Chondrocyte (in vitro differentiated cells): ENCODE measurements at places on chromosomes 2 and 18. TPM values are rescaled to one million over a fixed set of nuclear protein-coding genes. Genes with fewer than 3 reads are reported as not detected.
A peak's percentile ranks its signal among the peaks of the same experiment; 100 is the strongest.

GRCh38 chr18:1002653-1003178, 98.0 kb downstream of the ADCYAP1 start:
- DNase-seq, result no peak

Gene ZNF2
- 4.5 to 8.0 TPM (median 5.0 TPM) in 3 replicates for total RNA-seq

DNA sequence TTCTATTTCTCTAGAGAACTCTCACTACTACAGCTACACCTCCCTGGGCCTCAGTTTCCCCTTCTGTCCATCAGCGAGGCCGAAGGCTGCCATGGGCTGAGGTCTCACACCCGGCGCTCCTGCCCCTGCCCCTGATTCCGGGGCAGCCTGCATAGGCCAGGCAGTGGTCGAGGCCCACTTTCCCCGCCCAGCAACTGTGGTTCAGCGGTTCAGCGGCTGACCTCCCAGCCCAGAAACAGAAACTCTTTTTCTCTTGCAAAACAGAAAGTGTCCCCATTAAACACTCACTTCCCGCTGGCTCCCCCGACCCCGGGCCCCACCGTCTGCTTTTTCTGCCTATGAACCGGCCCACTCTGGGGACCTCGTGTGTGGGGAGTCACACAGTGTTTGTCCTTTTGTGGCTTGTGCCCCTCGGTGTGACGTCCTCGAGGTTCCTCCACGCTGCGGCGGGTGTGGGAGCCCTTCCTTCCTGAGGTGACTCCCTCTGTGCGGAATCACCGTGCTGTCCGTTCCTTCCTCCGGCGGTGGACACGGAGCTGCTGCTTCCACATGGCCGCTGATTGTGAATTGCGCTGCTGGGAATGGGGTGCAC, 16.0 kb downstream of the PDCD1 start:
- DNase-seq, result no peak

- no peak for DNase-seq
Measured at GRCh38 chr2:113376253-113376912, 61.1 kb upstream of the ZNG1B start.

- DNase-seq, result no peak
Measured at GRCh38 chr2:181203412-181203811, 223.0 kb downstream of the UBE2E3 start.

Gene SERPINB4
- not detected in 3 replicates for total RNA-seq

Gene LYPD6
- total RNA-seq, result 0.46 to 0.82 TPM (median 0.57 TPM) in 3 replicates

- DNase-seq, result no peak
Measured at GRCh38 chr2:142220901-142221300, 90.1 kb upstream of the LRP1B start.

Gene DQX1
- 0.34 TPM in 1 of 3 replicates, not detected in the others for total RNA-seq

Gene CD207
- not detected in 3 replicates for total RNA-seq

GRCh38 chr2:116440104-116440653, 1374.3 kb upstream of the DDX18 start:
- DNase-seq, result no peak

Gene DTNA
- total RNA-seq, result 3.7 to 5.8 TPM (median 3.7 TPM) in 3 replicates

DNA sequence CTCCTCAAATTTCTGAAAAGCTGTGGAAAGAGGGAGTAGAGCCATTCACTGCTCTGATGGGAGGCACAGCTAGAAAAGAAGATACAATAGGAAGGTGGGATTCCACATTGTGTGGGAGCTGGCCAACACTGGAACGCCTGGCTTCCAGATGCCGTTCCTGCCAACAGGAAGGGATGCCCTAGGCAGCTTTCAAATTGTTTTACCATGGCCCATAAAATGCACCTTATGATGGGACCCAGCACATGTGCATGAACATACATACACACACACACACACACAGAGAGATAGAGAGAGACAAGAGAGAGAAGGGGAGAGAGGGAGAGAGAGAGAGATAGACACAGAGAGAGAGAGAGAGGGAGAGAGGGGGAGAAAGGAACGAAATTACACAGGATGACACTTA, 86.1 kb upstream of the BZW1 start:
- no peak for DNase-seq

DNA sequence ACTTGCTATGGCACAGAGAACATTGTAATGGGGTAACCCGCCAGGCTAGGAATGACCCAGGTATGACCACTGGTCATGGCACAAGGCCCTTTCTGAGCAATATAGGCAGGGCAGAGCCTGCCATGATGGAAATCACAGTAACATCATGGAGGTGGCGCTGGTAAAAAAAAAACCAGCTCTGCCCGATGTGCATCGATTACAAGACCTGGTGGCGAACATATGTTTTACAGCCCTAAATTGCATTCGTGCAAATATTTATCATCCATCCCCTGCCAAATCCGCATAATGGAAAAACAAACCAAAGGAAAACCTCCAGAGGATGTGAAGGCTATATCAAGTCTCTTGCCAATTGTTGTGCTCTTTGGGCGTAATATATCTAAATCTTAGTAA, 60.6 kb downstream of the SEMA4F start:
- DNase-seq, result no peak

DNA sequence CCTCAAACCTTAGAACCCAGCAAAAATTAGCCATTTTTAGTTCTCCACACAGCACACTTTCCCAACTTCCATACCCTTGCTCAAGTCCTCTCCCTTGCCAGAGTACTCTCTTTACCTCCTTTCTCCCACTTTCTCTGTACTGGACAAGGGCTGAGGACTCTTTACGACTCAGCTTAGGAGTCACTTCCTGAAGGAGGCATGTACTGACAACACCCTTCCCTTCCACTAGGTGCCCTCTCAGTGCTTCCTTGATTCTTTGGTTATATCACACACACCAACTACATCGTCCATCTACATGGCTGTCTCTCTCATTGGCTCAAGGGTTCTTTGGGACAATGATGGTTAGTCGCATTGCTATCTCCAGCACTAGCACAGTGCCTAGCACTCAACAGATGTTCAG, 5.2 kb upstream of the C18orf63 start:
- no peak for DNase-seq

- DNase-seq, result no peak
Measured at GRCh38 chr2:202721621-202722020, 86.9 kb downstream of the FAM117B start.

Gene OSBPL6
- total RNA-seq, result 6.5 to 10.5 TPM (median 10.3 TPM) in 3 replicates

Gene MC2R
- not detected in 3 replicates for total RNA-seq

Gene CD226
- total RNA-seq, result 0.62 to 1.3 TPM (median 0.82 TPM) in 3 replicates

DNA sequence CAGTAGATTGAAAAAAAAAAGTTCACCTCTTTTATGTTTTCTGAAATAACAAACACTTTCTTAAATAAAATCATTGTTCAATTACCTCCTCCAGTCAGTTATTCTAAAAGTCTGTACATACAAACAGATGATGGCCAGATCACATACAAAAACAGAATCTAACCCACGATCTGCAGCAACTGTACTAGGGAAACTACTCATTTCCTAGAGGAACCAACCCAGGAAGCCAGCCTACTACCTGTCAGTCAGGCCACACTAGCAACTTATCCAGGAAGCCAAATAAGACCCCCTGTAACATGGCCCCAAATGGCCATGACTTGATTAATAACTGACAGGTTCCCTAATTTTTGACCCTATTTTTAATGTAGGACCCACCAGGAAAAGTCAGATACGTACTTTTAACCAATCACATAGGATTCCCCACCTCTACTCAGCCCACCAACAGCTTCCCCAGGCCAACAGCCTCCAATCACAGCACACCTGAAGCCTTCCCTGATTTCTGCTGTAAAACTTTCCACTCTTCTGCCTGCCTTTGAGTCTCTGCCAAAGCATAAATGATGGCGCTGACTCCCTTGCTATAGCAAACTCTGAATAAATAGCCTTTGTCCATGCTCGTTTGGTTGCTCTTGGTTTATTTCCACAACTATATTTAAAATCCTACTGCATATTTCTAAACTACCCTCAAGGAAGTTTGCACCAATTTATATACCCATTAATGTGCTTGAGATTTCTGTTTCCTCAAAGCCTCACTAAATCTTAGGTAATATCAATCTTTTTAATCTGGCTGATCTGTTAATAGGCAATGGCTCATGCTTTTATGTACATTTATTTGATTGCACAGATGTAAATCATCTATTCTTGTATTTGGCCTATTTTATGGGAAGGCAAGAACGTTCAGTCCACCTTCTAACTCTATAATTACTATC, 486.4 kb downstream of the FBXO15 start:
- DNase-seq, result no peak

Gene CHST10
- 9.8 to 11.1 TPM (median 10.8 TPM) in 3 replicates for total RNA-seq

Gene PNO1
- 11.5 to 20.7 TPM (median 12.0 TPM) in 3 replicates for total RNA-seq

GRCh38 chr2:102057502-102058292, 65.9 kb downstream of the IL1R2 start:
- no peak for DNase-seq

- DNase-seq, result no peak
Measured at GRCh38 chr2:152046940-152047339, 51.9 kb downstream of the CACNB4 start.

DNA sequence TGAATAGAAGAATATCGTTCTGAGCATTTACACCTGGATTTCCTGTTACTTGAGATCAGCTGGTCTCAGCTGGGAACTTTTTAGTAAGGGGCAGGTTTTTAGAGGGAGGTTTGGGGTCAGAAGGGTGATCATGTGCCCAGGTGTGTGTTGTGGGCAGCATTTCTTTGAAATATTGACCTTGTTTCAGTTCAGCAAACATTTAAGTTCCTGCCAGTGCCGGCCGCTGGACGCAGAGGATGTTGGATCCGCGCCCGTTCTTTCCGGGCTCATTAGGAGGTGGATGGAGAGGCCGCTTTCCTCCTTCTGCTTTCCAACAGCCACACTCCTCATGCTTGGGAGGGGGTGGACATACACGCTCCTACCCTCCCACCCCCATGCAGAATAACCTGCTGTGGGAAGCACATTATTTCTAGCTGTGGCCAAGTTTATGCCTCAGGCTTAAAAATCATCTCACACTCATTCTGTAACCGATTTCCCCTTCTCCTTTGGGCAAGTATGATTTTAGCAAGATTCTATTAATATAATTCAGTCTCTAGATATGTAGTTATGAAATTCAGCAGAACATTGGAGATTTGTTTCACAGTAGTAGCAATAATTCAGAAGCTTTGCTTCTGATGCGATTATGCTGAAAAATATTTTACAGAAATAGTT, 131.4 kb downstream of the ZNF236 start:
- DNase-seq, result no peak

Gene ABCG5
- total RNA-seq, result not detected in 3 replicates

- DNase-seq, result no peak
Measured at GRCh38 chr2:67581751-67582150, 184.6 kb downstream of the ETAA1 start.

GRCh38 chr2:24824966-24825882, 32.0 kb downstream of the CENPO start:
- DNase-seq, result no peak

- DNase-seq, result peak; percentile 38
Measured at GRCh38 chr2:239163688-239164334, 237.0 kb downstream of the HDAC4 start.

DNA sequence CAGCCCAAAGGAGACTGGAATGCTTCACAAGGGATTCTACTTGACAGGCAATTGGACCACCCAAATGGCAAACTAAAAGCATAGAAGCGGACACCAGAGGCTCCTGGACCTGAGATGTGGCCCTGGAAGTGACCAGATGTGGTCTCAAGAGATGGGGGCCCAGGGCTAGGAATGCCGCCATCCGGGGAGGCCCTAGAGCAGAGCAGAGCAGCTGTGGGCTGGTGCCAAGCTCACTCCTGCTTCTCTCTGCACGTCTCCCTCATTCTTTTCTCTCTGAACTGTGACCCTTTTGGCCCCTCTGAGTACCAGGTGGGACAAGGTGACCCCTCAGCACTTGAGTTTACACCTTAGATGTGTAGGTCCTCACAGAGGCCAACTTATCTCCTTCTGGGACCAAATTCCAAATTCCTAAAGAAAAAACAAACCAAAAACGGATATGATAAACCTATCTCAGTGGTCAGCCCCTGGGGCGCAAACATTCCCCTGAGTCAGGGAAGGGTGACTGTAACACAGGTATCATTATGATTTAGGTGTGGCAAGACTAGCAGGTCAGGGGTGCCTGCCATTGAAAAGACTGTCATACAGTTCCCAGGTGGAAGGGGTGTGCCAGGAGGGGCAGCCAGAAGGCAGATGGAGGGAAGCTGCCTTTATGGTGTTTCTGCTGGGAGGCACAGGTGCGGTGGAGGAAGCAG, 6.5 kb upstream of the IL1R2 start:
- DNase-seq, result no peak

Gene GTF2A1L
- not detected in 3 replicates for total RNA-seq

DNA sequence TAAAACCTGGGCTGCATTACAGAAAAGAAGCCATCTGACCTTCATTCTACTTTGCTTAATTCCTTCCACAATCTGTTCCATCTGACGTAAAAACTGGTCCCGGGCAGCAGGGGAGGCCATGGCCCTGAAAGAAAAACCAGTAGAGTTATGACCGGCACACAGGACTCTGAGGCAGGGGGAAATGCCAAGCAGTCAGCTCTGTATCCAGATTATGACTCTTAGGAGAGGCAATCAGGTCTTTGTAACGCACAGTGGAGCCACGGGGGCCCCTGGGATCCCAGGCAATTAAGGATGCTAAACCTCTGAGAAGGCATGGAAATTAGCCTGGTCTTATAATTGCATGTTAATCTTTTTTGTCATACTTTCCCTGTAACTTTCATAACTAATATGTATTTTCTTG, 78.4 kb downstream of the CCDC93 start:
- DNase-seq, result no peak

Gene MSTN
- 0.44 to 0.99 TPM (median 0.45 TPM) in 3 replicates for total RNA-seq

Gene SERPINB10
- total RNA-seq, result not detected in 3 replicates

DNA sequence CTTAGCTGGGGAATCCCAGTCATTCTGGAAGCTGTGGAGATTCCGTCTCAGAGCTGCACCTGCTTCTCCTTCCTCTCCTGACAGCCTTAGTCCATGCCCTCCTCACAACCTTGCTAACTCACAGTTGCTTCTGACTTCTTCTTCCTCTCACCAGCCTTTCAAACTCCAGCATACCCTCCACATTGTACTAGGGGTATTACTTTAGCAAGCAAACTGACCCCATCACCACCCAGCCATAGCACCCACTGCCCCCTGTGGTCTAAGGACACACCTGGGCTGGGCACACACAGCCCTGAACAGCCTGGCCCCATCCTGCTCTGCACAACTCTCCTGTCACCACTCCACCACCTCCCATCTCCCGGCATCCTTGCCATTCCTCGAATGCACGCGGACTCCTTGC, 208.2 kb downstream of the FBXO15 start:
- no peak for DNase-seq

DNA sequence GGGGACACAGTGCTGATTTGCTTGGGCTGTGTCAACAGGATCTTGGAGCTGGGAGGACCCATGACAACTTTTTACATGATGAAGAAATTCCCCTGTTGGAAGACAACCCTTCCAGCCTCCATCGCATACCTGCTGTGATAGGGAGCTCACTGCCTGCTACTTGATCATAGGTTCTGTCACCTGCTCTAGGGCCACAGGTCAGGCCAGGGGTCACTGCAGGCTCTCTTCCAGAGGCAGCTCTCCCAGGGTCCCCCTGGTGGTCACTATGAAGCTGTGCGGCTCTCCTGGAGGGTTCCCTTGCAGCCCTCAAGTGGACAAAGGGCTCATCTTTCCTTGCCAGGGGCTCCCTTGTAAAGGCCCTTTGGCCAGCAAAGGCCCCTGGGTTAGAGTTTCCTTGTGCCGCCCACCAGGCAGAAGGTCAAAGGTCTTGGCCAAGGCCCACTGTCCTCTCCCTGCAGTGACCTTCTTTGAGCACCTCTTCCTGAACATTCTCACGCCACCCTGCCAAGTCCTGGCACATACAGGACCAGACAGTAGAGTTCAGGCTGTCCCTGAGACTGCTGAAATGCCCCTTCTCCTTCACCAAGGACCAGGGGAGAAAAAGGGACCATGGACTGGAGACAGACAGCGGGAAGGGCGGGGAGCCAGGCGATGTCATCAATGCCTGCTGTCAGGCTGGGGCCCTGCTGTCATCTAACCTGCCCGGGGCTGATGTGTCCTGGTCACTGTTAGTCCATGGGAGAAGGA, 345.1 kb downstream of the DYSF start:
- DNase-seq, result no peak

Gene ALLC
- not detected in 3 replicates for total RNA-seq
